ENCODE measurements at places on chromosomes 5 and 9.

DNA sequence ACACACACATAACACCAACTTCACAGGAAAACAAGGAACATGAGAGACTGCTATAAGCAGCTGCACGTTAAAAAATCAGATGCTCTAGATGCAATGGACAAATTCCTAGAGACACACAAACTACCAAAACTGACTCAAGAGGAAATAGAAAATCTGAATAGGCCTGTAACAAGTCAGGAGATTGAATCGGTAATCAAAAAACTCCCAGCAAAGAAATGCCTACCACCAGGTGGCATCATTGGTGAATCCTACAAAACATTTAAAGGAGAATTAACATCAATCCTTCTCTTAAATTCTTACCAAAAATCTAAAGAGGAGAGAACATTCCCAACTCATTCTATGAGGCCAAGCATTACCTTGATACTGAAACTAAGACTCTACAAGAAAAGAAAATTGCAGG is 54.9 kb downstream of the NDST1 start:
- DNase-seq = peak; percentile 9

DNA sequence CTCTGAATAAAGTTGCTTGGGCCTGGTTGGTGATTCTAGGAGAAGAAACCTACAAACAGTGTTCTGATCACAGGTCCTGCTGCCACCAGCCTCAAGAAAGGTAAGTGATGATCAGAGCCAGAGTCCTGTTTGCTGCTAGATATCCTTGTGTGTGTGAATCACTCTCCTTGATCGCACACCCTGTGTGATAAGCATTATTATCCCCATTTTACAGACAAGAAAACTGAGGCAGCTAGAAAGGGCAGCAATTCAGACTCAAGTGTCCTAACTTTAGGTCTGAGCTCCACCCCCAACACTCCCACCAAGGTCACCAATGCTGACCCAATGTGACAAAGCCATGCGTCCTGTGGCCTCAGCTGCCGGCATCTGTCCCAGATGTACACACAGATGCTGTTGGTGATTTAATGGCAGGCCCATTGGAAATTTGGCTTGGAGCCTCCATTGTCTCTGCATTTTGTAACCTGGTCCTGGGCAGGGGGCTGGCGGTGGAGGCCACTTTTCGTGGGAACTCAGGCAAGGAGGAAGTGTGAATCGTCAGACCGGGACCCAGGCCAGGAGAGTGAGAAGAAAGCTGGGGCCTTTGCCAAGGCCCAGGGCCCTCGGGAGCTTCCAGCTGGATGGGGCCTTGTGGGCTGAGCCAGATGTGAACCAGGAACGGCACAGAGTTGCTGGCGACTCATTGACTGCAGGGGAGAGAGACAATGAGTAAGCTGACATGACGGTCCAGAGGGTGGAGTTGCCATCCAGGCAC is 29.8 kb upstream of the GGTA1 start:
- DNase-seq = no peak

GRCh38 chr9:117682955-117683710 is 21.1 kb upstream of the TLR4 start:
- DNase-seq = no peak

DNA sequence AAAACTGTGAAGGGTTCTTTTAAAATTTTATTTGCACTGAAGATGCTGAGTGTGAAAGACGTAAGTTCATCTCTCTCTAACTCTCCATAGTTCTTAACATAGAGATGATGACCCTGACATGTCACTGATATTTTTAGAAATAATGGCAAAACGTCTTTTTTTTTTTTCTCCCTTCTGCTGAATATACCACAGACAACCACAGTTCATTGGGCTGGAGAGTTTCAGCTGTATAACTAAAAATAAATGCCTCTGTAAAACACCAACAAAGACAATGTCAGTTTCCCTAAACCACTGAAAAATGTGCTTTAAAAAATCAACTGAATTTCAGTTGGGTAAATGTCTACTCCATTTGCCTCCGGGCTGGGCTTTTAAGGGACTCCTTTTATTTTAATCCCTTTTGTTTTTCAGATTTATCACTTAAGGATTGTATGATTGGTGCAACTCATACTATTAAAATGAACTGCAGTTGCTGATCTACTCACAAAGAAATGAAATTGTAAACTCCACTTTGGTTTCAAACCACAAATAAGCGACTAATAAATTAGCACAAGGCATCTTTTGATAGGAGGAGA is 830.9 kb upstream of the WWC1 start:
- no peak for DNase-seq

GRCh38 chr5:121432-121831 is 29.5 kb downstream of the PLEKHG4B start:
- no peak for DNase-seq
